ENCODE measurements at places on chromosomes 6 and 20.
A peak's percentile ranks its signal among the peaks of the same experiment; 100 is the strongest.

GRCh38 chr6:157946865-157947532 lies 34.7 kb upstream of the SYNJ2 start:
- DNase-seq: peak; percentile 35

DNA sequence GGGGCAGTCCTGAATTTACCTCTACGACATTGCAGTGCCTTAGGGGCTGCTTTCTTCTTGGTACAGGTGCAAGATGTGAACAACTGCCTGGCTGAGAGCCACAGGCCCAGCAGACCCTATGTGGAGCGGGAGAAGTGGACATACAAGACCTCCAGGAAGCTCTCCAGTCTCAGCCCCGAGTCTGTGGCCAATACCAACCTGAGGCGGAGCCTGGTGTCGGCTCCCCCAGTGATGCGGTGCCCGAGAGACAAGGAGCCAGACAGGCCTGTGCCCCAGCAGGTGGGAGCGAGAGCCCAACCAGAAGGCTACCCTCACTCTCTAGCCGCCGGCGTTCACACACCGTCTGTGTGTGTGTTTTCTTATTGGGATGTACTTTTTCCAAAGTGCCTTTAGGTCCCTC lies 59.6 kb downstream of the EFCAB8 start:
- no peak for DNase-seq

DNA sequence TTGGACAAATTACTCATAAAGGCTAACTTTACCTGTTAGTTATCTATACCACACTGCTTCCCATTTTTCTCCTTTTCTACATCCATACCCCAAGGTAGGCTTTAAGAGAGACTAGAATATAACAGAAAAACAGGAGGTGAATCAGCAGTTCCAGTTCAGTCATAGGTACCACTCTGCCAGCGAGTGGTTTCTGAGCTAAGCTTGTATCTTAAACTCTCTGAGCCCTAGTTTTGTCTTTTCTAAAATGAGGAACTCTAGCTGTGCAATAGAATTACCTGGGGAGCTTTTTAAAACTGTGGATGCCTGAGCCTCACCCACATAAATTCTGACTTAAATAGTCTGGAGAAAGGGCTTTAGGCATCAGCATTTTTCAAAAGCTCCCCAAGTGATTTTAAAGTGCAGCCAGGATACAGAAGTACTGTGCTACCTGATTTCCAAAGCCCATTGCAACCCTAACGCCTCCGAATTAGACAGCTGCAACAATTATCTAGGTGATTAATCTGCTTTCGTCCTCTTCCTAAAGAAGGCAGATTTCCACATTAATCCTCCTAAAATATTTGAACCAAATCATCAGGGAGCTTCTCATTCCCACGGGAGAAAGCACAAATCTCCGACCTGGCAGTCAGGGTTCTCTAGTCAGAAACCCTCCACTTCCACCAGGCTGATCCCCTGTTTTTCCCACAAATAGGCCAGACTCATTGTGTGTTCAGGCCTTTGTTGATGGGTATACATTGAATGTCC lies 37.4 kb upstream of the RPL7L1 start:
- no peak for DNase-seq

DNA sequence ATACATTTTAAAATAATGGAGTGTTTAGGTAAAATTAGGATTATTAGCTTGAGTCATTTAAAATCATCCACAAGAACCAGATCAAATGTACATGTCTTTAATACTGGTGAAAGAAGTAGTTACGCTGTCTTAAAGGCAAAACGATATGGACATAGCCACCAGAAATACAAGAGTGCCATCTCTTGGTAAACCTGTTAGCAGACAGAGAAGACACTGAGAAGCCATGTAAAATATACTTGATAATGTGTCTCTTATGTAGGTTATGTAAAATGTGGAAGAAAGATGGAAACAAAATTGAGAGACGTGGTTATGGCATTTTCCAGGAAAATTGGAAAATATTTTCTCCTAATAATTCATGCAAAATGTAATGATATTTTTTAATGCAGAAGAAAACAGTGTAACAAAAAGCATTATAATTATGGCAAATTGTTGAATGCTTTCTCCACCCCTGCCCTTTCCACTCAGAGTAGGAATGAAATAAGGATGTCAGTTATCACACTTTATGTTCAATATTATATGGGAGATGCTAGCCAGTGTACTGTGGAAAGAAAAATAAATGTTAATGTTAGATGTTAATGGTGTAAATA lies 12.2 kb upstream of the SLC17A2 start:
- peak; percentile 35 for DNase-seq

- no peak for DNase-seq
These were observed 25.4 kb downstream of the GABRR2 start for GRCh38 chr6:89289710-89290109.

DNA sequence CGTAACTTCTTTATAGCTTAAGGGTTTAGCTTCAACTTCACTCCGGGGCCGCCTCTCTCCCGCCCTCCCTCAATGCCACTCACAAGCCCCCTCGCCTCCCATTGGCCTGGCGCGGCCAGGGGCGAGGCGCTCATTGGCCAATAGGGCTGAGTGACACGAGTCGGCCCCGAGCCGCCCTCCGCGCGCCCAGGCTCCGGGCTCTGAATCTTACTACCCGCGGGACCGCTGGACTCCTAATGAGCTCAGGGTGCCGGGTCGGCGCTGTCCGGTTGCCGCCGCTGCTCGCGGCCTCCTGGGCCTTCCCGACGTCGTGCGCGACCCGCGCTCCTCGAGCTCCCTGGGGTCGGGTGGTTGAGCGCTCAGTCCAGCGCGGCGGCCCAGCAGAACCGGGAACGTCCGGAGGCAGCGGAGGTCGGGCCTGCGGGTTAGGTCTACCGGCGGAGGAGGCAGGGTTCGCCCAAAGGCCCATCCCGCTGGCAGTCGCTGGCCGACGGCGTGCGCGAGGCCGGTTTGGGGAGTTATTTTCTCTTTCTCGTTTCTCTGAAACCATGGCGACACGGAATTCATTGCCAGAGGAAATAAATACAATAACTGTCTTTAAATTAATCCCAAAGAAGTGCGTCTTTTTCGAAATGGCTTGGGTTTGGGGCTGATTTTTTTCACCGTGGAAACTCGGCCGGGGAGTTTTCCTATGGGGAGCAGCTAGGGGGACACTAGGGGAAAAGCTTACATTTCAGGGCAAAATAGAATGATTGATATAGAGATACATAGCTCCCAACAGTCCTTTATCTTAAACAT lies at the start of gene SIM1:
TSS of gene SIM1 (minus strand) at position 19 of the 798 bp plus-strand sequence. CDS start 1,453 bp downstream, outside the sequence.
- peak; percentile 86 for DNase-seq

DNA sequence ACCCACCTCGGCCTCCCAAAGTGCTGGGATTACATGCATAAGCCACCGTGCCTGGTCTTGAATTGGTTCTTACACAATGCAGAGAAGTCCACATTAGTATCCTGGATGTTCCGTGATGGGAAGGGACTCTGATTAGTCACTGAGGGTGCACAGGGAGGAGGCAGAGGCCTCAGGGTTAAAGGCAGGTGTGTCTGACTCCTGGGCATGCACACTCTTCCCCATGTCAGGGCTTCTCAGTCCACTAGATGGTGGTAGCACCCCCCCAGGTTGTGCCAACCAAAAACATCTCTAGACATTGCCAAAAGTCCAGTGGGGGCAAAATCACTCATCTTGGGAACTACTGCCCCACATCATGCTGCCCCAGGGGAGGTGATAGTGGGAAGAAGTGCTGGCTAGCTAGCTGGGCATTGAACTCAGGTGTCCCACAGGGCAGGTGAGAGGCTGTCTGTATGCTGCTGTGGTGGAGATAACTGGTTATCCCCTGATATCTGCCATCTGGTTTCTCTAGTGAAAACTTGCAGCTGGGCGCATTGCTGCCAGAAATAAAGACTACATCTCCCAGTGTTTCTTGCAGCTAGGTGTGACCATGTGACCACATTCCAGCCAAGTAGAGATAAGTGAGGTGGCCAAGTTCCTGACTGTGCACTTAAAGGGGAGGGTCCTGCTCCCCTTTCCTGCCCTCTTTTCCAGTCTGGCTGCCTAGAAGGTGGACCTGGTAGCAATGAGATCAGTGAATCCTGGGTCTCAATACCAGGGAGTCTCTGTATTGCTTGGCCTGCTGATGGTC lies 8.4 kb upstream of the NSFL1C start:
- DNase-seq: no peak

GRCh38 chr20:9444921-9445320 lies 69.5 kb upstream of the LAMP5 start:
- no peak for DNase-seq

- DNase-seq: no peak
These were observed 512 bp downstream of the TAP1 start for GRCh38 chr6:32852844-32853540.
